ENCODE measurements at places on chromosomes 7 and 10.

- no peak for DNase-seq
Measured at GRCh38 chr7:54811041-54811845, 52.2 kb upstream of the SEC61G start.

GRCh38 chr7:135257790-135258189 is 24.2 kb downstream of the STRA8 start:
- no peak for DNase-seq

GRCh38 chr10:73366381-73367298 is 8.0 kb upstream of the CFAP70 start:
- DNase-seq: no peak

DNA sequence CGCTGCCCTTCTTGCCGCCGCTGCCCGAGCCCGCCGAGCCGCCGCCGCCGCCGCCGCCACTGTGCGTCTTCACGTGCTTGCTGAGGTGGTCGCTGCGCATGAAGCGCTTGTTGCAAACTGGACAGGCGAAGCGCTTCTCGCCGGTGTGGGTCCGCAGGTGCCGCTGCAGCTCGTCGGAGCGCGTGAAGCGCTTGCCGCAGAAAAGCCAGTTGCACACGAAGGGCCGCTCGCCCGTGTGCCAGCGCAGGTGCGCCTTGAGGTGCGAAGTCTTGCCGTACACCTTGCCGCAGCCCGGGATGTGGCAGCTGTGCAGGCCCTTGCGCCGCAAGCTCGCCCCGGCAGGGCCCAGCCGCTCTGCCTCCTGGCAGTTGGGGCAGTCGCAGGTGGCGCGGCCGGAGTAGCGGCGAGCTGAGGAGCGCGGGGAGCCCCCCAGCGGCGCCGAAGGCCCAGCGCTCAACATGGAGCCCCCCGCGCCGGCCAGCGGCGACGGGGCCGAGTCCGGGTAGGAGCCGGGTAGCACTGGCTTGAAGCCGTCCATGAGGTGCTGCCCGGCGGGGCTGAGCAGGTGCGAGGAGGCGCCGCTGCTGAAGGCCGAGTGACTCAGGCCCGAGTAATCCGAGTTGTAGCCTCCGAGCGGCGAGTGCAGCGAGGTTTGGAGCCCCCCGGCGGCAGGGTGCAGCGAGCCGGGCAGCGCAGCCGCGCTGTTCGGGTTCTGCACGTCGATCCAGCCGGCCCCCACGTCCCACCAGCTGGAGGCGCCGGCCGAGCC is 2.1 kb downstream of the SP8 start:
- peak; percentile 58 for DNase-seq

- DNase-seq: no peak
Measured at GRCh38 chr7:87111877-87112276, 40.4 kb upstream of the DMTF1 start.

DNA sequence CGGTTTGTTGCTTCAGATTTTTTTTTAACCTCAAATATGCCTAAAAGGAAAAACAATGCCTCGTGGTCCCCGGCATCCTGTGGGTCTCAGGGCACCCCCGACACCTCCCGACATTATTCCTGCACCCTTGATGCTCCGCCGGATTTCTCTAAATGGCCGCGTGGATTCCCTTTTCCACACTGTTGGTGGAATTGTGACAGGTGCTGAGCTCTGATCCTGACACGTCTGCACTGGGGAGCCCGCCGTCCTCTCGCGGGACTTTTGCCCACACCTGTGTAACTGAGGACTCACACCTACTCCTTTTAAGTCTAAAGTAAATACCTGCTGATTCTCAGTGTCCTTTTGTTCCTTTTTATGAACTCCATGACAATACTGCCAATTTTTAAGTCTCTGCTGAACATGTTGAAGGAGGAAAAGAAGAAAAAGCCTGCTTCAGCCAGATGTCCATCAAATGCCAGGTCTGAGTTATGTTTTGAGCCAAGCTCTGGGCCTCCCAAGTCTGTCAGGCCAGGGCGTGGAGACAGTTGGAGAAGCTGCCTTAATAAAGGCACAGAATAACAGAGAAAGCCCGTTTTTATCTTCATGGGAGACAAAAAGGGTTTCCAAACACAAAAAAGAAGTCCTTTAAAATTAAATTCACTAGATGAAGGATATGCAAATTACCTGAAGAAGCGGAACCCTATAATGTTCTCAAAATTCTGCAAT is 568.2 kb downstream of the DNAJB6 start:
- no peak for DNase-seq

DNA sequence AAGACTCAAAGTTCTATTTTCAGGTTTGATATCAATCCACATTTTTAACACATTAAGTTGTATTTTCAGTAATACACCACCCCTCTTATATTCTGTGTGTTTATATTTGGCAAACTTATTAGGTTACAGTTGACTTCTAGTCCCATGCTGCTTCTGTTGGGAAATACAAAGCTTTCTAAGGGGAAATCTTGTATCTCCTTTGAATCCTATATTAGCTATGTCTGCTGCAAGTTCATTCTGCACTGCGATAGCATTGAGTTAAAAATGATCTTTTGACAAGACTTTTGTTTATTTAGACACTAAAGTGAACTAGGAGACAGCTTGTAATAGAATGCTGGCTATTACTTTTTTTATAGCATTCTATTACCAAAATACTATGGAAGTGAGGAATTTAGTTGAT is 625.1 kb upstream of the ANKRD30A start:
- DNase-seq: no peak

DNA sequence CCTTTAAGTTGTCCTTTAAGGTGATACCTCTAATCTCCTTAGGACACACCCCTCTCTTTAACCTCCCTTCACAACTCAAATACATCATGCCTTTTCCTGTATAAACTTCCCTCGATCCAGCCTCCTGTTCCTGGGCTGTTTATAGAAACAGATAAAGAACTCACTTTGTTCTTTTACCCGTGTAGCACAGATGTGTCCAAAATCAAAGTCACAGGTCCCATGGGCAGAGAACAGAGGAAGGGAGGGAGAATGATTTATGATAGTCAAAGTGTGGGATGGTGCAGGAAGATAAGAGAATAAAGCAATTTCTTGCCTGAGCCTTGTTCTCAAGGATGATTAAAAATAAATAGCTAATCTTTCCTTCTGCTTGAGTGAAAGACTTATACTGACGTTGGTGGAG is 50.3 kb upstream of the CABCOCO1 start:
- no peak for DNase-seq

DNA sequence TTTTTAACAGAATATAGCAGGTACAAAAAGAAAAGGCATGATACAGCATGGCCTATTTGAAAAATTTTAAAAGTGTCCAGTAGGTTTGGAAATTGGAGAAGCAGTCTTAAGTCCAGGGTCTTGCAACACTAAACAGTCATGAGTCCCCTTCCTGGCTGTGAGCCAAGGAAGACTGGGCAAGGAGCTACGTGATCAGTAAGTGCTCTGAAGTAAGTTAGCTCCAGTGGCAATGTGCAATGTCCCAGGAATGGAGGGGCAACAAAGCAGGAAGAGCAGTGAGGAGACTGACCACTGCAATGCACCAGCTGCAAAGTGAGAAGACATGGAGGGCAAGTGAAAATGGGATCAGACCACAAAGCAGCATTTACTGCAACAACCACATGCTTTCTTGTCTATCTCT is 72.9 kb upstream of the GRID1 start:
- DNase-seq: no peak

GRCh38 chr7:112116894-112117293 is 89.3 kb downstream of the DOCK4 start:
- DNase-seq: no peak

DNA sequence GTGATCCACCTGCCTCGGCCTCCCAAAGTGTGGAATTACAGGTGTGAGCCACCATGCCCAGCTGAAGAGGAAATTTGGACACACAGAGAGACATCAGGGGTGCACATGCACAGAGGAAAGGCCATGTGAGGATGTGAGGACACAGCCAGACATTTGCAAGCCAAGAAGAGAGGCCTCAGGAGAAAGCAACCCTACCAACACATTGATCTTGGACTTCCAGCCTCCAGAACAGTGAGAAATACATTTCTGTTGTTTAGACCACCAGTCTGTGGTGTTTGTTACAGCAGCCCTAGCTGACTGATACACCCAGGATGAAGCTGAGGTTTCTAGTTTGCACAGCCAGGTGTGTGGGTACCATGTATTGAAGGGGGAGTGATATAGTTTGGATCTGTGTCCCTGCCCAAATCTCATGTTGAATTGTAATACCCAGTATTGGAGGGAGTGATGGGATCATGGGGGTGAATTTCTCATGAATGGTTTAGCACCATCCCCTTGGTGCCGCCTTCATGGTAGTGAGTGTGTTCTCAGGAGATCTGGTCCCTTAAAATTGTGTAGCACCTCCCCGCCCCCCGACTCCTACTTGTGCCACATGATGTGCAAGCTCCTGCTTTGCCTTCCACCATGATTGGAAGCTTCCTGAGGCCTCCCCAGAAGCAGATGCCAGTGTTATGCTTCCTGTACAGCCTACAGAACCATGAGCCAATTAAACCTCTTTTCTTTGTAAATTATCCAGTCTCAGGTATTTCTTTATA is 64.7 kb upstream of the DUSP5 start:
- no peak for DNase-seq

GRCh38 chr10:111137007-111137406 is 60.2 kb downstream of the ADRA2A start:
- no peak for DNase-seq

- no peak for DNase-seq
Measured at GRCh38 chr7:120337308-120337907, 64.4 kb downstream of the KCND2 start.

DNA sequence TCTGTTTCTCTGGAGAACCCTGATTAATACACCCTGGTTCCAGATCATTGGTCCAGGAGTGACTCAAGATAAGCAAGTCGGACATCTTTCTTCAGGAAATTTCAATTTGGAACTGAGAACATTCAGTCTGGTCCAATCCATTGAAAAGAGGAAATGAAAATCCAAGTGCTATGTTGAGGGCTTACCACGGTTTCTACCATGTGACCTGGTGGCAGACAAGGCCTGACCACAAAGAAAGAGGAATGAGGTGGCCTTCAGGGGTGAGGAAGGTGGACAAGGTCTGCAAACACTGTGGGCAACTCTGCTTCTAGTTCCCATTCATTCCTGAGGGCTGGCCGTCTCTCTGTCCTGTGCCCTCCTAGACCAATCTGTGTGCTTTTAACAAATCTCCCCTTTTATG is 149.2 kb upstream of the GHITM start:
- no peak for DNase-seq

DNA sequence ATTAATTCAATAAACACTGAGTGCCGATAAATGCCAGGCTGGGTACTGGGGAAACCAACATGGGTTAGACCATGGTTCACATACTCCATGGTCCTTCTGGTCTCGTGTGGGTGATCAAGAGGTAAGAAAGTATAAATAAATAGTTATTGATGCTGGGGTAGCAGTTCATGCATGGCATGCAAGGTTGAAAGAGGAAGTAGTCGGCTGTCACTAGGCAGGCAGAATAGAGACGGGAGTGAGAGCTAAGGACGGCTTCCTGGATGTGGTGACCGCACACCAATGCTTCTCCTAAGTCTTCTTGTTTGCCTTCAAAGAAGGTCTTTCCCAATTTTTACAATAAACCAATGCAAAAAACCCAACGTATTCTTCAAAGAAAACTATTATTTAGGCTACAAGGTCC is 208.6 kb downstream of the ADAM12 start:
- DNase-seq: no peak
